ENCODE measurements at places on chromosomes 5 and 9.
A peak's percentile ranks its signal among the peaks of the same experiment; 100 is the strongest.

DNA sequence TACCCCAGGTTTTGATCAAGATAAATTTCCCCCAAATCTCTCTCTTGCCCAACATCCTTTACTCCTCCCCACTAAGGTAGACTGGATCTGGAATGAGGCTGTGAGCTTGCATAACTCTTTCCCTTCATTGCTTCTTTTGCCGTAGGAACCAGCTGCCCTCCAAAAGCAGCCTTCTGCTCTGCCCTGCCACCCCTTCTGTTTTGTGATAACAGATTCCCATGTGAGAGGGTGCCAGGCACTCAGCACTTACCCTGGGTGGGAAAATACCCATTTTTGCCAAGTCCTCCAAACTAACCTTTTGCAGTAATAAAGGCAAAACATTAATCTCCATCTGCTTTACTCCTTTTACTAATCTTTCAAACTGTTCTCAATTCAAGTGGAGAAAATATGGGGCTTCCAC, 182.6 kb downstream of the ASTN2 start:
- DNase-seq, result no peak

DNA sequence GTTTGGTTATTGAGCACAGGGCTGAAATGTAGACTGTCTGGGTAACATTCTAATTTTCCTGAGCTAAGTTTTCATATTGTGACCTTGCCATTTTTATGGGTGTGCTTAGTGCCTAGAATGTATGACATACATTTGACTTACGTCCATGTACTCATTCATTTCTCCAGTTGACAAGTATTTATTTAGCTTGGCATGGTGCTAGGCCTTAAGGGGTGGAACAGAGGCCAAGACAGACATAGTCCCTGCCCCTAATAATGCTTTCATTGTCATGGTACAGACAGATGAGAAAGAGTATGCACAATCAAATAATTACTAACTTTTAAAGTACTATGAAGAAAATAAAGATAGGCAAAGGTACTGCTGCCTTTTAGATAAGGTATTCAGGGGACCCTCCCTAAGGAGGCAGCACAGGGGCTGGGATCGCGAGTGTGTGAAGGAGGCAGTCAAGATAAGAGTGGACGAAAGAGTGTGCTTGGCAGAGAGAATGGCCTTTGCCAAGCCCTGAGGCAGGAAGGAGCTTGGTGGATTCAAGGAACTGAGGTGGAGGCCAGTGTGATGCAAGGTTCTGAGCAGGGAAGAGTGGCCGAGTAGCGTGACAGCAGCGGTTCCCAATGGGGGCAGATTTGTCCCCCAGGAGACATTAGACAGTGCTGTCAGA, 128.0 kb downstream of the PIP5K1B start:
- no peak for DNase-seq

- no peak for DNase-seq
Observed at GRCh38 chr9:73162987-73163768, 11.5 kb downstream of the ANXA1 start.

DNA sequence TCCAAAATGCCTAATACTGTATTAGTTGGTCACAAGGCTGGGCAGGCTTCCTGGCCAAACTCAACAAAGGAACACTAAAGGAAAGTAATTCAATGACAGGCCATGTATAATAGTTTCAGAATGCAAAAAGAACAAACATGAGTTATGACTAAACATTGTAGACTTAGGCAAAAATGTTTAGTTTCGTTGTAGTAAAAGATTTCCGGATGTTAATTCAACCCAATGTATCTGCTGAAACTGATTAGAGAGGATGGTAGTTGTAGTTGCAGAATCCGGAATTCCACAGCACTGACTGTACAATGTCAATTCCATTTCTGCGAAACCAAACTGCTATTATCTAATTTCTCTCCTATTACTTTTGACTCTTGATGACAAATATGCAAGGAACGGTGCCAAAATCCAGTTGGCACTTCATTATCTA, 117.9 kb upstream of the FST start:
- DNase-seq, result peak; percentile 100

- no peak for DNase-seq
Observed at GRCh38 chr9:126534431-126535186, 79.1 kb upstream of the LMX1B start.

GRCh38 chr9:68538200-68538599, 2.5 kb downstream of the TMEM252 start:
- DNase-seq, result no peak

DNA sequence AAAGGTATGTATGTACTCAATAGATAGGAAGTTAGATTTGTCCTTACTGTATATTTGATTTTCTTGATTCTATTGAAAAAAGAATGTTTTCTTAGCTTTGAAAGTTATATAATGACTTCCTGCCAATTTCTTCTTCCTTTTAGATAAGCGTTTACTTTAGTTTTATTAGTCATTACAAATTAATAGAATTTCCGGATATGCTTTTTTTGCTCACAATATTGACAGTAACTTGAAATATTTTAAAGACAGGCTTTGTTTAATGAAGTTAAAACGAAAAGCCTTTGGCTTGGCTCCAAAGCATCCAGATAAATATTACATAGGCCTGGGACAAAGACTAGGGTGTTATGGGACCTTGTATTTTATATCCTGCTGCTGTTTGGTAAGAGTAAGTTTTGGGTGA, 49.5 kb downstream of the CWC27 start:
- DNase-seq, result no peak

Measured in fibroblast of the aortic adventitia (primary cell).